ENCODE measurements at places on chromosomes 1 and 21.

- no peak for DNase-seq
- H3K27ac ChIP-seq, result peak overlapping the region; percentile 52
- H3K36me3 ChIP-seq, result peaks cover 30% of the 10 kb centered on the region
- no peak overlapping the region for H3K4me3 ChIP-seq
- no peaks in the 10 kb centered on the region for H3K27me3 ChIP-seq
These were observed 49.8 kb downstream of the SLC45A1 start for GRCh38 chr1:8367571-8368194.

DNA sequence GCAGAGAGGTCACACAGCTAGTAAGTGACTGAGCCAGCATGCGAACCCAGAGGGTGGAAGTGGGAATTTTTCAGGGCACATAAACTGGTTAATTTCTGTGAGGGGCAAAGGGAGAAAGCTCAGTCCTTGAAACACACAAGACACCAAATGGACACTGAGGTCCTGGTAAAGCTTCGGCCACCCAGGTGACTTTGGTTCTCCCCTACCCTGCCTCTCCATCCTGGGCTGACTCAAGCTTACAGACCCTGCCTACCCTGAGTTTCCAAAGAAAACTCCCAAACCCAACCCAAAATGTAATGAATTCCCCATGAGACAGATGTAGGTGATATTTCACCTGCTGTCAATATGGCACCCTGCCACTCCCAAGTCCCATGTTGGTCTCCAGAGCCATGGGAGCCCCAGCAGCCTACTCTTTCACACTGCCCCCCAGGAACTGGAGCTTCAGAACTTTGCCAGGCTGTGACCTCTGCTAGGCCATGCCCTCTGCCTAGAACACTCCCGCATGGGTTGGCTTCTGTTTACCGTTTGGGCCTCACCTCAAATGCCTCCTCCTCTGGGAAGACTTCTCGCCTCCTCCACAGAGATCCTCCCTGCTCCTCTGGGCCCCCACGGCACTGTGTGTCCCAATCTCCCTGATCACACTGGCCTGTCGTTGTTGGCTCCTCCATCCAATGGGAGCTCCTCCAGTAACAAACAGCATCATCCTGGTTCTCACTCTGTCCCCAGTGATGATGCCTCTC lies 3.7 kb upstream of the LRP8 start:
- no peak overlapping the region for H3K27ac ChIP-seq
- DNase-seq, result no peak
- H3K4me1 ChIP-seq, result peaks cover 13% of the 10 kb centered on the region
- H3K36me3 ChIP-seq, result peaks cover 15% of the 10 kb centered on the region

GRCh38 chr1:184329962-184330868 lies 56.6 kb upstream of the C1orf21 start:
- H3K36me3 ChIP-seq, result no peaks in the 10 kb centered on the region
- H3K4me3 ChIP-seq, result no peak overlapping the region
- peaks cover 10% of the 10 kb centered on the region for H3K27me3 ChIP-seq
- H3K4me1 ChIP-seq, result no peaks in the 10 kb centered on the region
- DNase-seq, result no peak
- H3K27ac ChIP-seq, result no peak overlapping the region

GRCh38 chr1:194279975-194280374 lies 1093.6 kb upstream of the B3GALT2 start:
- H3K27me3 ChIP-seq, result no peaks in the 10 kb centered on the region
- no peak for DNase-seq
- no peaks in the 10 kb centered on the region for H3K36me3 ChIP-seq
- no peaks in the 10 kb centered on the region for H3K4me1 ChIP-seq

DNA sequence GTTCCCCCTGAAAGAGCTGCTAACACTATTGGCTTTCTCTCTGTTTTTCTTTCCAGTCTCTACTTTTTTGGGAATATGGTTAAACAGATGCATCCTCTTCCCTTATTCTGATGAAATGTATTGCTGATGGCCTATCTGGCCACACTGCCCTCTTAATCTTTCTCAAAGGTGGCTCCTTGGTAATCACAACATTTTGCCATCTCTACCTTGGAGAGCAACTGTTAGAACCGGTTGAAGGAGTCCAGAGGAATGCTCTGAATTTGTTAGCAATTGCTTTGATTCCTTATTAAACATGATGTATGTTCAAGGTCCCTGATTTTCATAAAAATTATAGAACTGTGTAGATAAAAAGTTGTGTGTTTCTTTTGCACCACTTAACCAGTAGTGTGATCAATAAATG lies 50.1 kb upstream of the ARID1A start:
- no peak overlapping the region for H3K4me3 ChIP-seq
- no peak for DNase-seq
- H3K27me3 ChIP-seq, result peaks cover 6% of the 10 kb centered on the region
- H3K36me3 ChIP-seq, result no peaks in the 10 kb centered on the region
- H3K27ac ChIP-seq, result no peak overlapping the region
- H3K4me1 ChIP-seq, result no peaks in the 10 kb centered on the region

DNA sequence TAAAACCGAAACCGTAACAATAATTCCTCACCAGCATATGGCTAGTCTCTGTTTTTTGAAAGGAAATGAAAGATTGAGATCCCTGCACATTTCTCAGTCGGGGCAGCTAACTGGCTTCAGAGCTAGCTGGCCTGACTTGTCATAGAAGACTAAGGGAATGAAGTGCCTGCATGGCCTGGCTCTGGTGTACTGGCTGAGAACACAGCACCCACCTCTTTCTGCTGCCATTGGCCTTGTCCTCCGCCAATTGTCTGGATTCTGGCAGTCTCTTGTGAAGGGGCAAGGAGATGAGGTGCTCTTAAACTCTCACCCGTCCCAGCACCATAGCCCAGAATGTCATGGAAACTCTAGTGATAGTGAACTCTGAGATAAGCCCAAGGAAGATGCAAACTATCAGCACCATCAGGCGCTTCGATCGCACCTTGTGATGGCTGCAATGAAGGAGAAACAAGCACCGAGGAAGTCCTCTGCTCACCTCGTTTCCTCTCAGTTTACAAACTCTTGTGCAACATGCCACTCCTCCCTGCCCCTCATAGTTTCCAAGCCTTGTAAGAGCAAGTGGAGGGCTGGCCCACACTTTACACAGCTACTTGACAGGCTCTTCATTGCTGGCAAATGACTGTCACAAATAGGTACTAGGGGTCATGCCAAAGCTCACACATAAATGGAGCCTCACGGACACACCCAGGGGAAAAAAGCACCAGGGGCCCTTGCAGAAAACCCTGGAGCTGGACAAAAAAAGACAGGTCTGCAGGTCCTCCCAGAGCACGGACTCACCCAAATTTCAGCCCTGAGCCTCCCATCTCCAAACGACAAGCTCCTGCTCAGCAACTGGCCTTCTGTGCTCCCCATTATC lies 16.4 kb downstream of the INPP5B start:
- peaks cover 10% of the 10 kb centered on the region for H3K36me3 ChIP-seq
- peak overlapping the region; percentile 71 for H3K27ac ChIP-seq
- H3K27me3 ChIP-seq, result no peaks in the 10 kb centered on the region

- peak overlapping the region; percentile 90 for H3K27ac ChIP-seq
- DNase-seq, result peak; percentile 75
- H3K4me3 ChIP-seq, result peak overlapping the region; percentile 89
- no peaks in the 10 kb centered on the region for H3K36me3 ChIP-seq
- H3K4me1 ChIP-seq, result peaks cover 44% of the 10 kb centered on the region
- H3K27me3 ChIP-seq, result peaks cover 11% of the 10 kb centered on the region
These were observed 164.8 kb downstream of the PPIAL4G start for GRCh38 chr1:148318123-148318903.

- H3K27me3 ChIP-seq, result peaks cover 13% of the 10 kb centered on the region
- H3K27ac ChIP-seq, result no peak overlapping the region
- no peaks in the 10 kb centered on the region for H3K4me1 ChIP-seq
- no peak overlapping the region for H3K4me3 ChIP-seq
These were observed 29.7 kb downstream of the OLFML3 start for GRCh38 chr1:114008993-114009392.

- no peak overlapping the region for H3K27ac ChIP-seq
- DNase-seq, result no peak
- no peak overlapping the region for H3K4me3 ChIP-seq
These were observed 449.8 kb downstream of the SIPA1L2 start for GRCh38 chr1:232179896-232180778.

DNA sequence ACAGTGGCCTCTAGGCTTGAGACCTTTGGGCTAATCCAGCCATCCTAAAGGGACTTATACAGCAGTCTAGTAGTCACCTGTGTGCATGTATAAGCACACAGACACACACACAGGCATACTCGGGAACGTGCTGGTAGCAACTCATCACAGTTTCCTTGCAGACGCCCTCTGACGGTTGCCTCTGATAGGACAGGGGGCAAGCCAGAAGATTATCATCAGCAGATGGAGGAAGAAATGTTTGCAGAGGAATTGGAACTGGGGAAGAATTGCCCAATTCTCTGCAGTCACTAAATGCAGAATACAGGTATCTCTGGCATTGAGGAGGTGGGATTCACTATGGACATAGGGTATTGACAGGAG lies 222.2 kb downstream of the C1orf94 start:
- H3K4me3 ChIP-seq, result no peak overlapping the region
- DNase-seq, result no peak
- H3K36me3 ChIP-seq, result no peaks in the 10 kb centered on the region
- no peaks in the 10 kb centered on the region for H3K27me3 ChIP-seq
- H3K27ac ChIP-seq, result no peak overlapping the region

DNA sequence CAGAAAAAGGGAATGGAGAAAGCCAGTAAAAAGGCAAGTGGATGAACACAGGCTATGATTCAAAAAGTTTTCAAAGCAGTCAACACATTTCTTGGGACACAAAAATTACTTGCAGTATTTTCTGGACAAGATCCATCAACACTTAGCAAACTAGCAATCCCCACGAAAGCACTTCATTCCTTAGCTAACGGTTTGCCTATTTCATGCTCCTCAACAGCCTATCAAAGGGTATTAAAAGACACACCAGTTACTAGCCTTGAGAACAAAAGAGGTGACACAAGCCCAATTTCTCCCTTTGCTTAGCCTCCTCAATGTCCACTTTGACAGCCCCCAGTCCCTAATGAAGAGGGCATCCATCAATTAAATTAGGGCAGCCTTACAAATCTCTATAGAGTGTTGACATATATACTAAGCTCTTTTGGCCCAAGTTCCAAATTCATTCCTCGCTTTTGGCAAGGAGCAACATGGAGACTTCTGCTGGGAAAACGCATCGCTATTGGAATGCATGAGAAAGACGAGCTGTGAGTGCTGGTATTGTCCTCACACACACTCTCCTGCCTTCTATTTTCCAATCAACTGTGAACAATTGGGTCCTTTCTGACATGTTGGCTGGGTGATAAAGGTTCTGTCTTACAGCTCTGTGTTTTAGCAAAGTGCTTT lies 180.0 kb downstream of the TNR start:
- H3K4me1 ChIP-seq, result no peaks in the 10 kb centered on the region
- H3K27ac ChIP-seq, result no peak overlapping the region
- H3K36me3 ChIP-seq, result no peaks in the 10 kb centered on the region
- H3K4me3 ChIP-seq, result no peak overlapping the region
- no peak for DNase-seq

DNA sequence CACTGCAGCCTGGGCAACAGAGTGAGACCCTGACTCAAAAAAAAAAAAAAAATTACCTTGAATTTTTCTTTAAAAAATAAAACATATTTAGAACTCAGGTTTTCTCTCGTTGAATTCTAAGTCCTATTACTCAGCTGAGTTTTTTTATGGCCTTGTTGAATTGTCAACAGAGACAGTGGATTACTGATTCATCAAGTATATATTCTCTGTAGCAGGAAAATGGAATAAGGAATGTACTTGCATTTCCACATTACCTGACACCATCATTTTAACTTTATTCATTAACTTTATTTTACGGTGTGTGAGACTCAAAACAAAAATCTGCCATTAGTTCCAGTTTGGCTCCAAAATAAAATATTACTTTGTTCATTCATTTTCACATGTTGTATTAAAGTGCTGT lies 53.8 kb upstream of the APP start:
- no peak overlapping the region for H3K27ac ChIP-seq
- H3K4me3 ChIP-seq, result no peak overlapping the region
- no peaks in the 10 kb centered on the region for H3K36me3 ChIP-seq
- no peaks in the 10 kb centered on the region for H3K27me3 ChIP-seq
- no peak for DNase-seq

GRCh38 chr1:247552231-247552630 lies 3.3 kb downstream of the GCSAML start:
- peaks cover 8% of the 10 kb centered on the region for H3K27me3 ChIP-seq
- H3K4me3 ChIP-seq, result no peak overlapping the region
- no peak for DNase-seq
- no peaks in the 10 kb centered on the region for H3K36me3 ChIP-seq

- peaks cover 23% of the 10 kb centered on the region for H3K4me1 ChIP-seq
- peak overlapping the region; percentile 22 for H3K27ac ChIP-seq
- no peak for DNase-seq
- no peak overlapping the region for H3K4me3 ChIP-seq
- peaks cover 5% of the 10 kb centered on the region for H3K27me3 ChIP-seq
- H3K36me3 ChIP-seq, result no peaks in the 10 kb centered on the region
These were observed 37.3 kb upstream of the COL6A2 start for GRCh38 chr21:46060596-46061061.

DNA sequence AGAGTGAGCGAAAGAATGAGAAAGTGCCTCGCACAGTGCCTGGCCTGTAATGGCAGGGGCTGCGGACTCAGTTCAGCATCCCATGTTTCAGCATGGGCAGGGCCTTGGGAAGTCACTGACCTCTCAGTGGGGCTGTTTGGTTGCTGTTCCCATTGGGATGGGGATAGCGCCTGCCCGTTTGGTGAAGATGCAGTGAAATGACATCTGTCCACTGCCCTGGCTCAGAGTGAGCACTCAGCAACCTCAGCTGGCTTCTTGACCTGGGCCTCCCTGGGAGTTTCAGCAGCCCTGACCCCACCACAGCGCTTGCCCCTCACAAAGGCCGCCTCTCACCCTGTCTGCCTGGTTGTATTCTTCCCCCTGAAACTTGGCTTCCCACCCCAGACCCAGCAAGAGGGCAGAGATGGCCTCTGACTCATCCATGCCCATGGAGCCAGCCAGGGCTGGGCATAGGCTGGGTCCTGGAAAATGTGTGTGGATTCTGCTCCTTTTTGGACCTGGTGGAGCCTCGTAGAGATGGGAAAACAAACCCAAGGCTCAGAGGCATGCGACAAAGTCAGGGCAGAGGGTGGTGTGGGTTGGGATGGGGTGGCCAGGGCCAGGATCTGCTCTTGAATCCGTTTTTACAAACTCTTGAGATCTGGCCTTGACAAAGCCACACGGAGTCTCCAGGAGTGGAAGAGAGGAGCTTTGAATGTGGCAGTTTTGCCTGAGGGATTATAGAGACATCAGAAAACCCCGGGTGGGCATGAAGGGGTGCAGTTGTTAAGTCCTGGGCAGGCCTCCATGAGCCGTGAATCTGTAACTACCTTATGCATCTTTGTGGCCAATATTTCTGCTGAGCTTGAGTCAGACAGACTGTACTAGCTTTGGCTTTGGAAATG lies 1.2 kb downstream of the XKR8 start:
- H3K36me3 ChIP-seq, result peaks cover 8% of the 10 kb centered on the region
- peaks cover 3% of the 10 kb centered on the region for H3K27me3 ChIP-seq
- peak overlapping the region; percentile 78 for H3K4me3 ChIP-seq
- peaks cover 12% of the 10 kb centered on the region for H3K4me1 ChIP-seq
- peak overlapping the region; percentile 15 for H3K27ac ChIP-seq

GRCh38 chr1:213017447-213018273 lies 2.0 kb upstream of the ANGEL2 start:
- no peak overlapping the region for H3K4me3 ChIP-seq
- no peak overlapping the region for H3K27ac ChIP-seq

- H3K4me3 ChIP-seq, result no peak overlapping the region
- no peaks in the 10 kb centered on the region for H3K4me1 ChIP-seq
- no peaks in the 10 kb centered on the region for H3K36me3 ChIP-seq
- H3K27ac ChIP-seq, result no peak overlapping the region
- no peak for DNase-seq
These were observed 171.3 kb upstream of the BEND5 start for GRCh38 chr1:48947761-48948537.

All from activated T-helper 2 cell treated with anti-CD3 and anti-CD28 coated beads, Interferon-gamma antibody, Interleukin-2, Interleukin-4, amounts not matched to agents 10 μg/mL and 5 μg/mL and 100 μg/mL, durations not matched to agents 14 hours and 24 hours and 36 hours (primary cell).